ENCODE measurements at places on chromosomes 13 and 19.

GRCh38 chr13:42331009-42331408 lies 59.1 kb downstream of the AKAP11 start:
- DNase-seq = no peak

DNA sequence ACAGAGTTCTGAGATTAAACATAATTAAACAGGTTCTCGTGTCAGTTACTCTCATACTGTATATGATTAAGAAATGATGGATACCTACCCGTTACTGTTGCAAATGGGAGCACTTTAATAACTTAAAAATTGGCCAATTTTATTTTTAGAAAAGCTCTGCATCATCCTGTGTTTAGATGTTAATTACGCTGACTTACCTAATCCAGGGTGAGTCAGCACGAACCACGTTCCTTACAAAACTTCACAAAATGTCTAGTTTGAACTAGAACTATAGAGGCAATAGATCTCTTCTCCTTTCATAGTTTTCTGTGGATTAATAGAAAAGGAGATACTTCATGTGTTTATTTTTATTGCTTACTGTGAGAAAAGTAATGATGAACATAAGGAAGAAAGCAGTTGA lies 363.9 kb downstream of the MYO16 start:
- no peak for DNase-seq

DNA sequence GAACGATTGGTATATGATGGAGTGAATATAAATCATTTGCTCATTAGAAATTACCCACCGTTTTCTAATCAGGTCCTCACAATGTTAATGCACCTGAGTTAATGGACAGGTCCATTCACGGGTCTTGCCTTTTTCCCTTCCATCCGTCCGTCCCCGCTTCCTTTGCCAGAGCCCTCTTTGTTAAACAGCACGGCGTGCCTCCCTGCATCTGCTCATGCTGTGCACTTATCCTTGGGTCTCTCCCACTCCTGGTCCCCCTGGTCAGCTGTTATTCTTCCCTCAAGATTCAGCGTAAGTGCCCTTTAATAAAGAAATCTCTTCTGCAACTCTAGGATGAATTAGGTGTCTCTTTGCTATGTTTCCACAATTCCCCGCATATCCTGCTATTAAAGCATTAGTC lies 324.5 kb downstream of the DNAJC15 start:
- no peak for DNase-seq

GRCh38 chr19:53612762-53613526 lies 18.9 kb upstream of the DPRX start:
- no peak for DNase-seq

Data from SJSA1 (cell line).